ENCODE measurements at places on chromosomes 6 and 20.

DNA sequence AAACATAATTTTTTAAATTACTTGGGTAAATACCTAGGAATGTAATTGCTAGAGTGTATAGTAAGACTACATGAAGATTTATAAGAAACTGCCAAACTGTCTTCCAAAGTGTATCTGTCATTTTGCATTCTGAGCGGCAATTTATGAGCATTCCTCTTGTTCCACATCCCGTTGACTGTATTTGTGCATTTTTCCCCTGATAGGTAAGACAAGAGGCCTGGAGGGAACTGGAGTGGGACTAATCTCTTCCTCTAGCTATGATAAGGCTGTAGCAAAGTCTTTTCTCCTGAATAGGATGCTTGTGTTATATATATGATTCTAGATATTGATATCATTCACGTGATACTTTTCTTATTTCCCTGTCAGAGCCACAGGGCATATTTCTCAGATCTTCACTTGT, 1557.5 kb downstream of the GRIK2 start:
- no peak for DNase-seq

- DNase-seq, result no peak
Observed at GRCh38 chr6:364609-365540, 26.7 kb upstream of the IRF4 start.

GRCh38 chr6:25320459-25320858, 41.3 kb downstream of the CARMIL1 start:
- no peak for DNase-seq

- no peak for DNase-seq
Observed at GRCh38 chr20:54576518-54576917, 101.1 kb downstream of the DOK5 start.

- DNase-seq, result peak; percentile 11
Observed at GRCh38 chr20:62741191-62741691, 32.6 kb downstream of the NTSR1 start.

DNA sequence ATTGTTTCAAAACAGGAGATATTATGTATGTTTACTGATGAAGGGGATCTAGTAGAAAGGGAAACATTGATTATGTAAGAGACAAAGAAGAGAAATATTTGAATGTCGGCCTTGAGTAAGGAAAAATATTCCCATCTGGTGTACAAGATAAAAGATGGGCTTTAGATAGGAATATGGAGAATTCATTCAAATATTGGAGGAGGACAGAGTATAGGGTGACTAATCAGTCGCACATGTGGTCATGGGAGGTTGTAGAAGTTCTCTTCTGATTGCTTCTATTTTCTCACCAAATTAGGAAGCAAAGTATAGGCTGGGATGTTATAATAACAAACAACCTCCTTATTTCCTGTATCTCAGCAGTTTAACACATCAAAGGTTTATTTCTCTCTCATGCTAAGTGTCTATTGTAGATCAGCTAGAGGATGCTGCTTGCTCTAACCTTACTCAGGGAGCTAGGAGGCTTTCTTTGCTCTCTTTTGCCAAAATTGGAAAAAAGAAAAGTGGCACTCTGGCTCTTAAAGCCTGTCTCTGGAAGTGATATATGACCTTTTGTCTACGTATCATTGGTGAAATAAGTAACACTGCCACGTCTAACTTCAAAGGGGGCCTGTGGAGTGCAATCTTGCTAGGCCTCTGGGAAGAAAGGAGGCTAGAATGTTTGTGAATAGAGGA, 1.2 kb upstream of the HDDC2 start:
- peak; percentile 50 for DNase-seq

Measured in CD4-positive, alpha-beta T cell treated with Interleukin-4 for 4 hours (primary cell).